ENCODE measurements at places on chromosomes 2 and 18.
A peak's percentile ranks its signal among the peaks of the same experiment; 100 is the strongest.

- no peak for DNase-seq
These were observed 52.6 kb upstream of the PEX13 start for GRCh38 chr2:60964651-60965498.

DNA sequence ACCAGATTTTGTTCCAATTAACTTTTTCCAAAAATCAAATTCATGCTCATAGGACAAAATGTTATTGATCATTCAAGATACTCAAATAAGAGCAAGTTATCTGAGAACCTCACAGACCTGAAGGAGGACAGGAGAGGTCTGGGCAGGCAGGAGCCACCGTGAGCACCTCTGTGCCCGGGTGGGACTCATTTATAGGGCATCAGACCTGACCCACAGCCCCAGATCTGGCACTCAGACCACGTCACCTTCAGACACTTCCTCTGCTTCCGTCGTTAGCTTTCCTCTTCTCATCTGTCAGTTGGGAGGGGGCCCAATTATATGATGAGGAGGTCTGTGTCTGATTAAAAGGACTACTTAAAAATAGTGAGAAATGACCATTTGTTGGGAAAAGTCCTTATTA lies 169.4 kb downstream of the EIPR1 start:
- no peak for DNase-seq

DNA sequence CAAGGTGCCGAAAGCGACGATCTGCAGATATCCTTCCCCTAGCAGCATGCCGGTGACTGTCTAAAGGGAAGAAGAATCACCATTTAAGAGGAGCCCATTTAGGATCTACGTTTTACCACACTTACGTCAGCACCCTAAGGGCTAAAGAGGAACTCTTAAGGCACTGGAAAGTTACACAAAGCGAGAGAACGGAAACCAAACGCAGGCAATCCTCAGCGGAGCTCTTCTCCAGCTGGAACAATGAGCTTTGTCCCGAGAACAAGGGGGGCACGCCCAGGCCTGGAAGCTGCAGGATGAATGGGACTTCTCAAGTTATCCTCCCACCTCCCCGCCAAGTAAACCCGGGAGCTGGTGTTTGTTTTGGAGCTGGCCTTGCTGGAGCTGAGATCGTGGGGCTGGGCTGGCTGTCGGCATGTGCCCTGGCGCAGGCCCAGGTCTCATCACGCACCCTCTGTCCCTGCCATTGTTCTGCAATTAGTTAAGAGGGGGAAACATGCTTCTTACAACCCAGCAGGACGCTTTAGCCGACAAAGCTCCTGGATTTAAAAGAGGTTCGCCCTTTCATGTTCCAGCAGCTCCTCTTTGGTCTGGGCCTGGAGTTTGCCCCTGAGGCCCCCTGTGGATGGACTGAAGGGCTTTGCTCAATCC lies 36.4 kb downstream of the PXDN start:
- peak; percentile 61 for DNase-seq

DNA sequence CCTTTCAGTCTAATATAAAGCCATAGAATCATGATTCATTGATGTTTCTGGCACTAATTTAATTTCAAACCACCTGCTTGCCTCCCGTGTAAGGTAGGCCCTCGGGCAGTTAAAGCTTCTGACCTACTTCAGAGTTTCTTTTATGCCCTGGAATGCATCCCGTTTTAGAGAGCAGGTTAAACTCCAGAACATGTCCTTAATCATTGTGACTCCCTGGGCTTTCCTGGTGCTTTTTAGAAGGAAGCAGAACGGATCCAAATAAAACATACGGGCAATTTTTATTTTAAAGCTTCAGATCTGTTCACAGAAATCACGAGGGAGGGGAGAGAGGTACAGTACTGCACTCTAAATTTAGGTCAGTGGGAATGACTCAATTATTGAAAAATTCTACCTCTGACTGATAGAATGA lies 134.8 kb downstream of the GCA start:
- no peak for DNase-seq

GRCh38 chr2:239262484-239263230 lies 138.2 kb downstream of the HDAC4 start:
- DNase-seq = no peak

DNA sequence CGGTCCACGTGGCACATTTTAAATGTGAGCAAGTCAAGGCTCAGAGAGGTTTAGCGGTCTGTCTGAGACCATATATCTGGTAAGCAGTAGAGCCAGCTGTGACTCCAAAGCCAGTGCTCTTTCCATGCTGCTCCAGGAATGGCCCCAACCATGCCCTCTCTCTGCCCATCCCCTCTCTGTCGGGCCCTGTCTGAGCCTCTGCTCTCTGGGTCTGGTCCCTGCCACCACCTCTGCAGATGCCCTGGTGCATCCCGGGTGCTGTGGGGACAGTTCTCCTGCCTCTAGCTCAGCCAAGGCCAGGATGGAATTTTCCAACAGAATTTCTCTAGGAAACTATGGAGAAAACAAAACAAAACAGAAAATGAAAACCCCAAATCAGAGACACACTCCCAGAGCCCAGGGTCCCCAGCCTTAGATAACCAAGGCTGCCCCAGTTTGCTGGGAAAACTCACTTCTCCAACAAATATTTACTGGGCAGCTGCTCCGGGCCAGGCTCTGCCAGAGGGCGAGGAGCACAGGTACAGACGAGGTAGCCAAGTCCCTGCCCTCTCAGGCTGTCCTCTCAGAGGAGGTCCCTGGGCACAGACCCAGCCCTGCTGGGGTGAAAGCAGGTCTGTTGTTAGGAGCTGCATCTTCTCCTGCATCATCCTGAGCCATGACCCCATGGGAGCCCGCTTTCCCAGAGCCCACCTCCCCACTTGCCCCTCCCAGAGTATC lies 9.2 kb downstream of the ADRA2B start:
- DNase-seq = no peak

- DNase-seq = no peak
These were observed 306.9 kb downstream of the PDE11A start for GRCh38 chr2:177765698-177766097.

GRCh38 chr2:173647681-173648311 lies 293.1 kb downstream of the CDCA7 start:
- no peak for DNase-seq
